RPMI8226 (cell line): ENCODE measurements at places on chromosomes 1 and 21.

GRCh38 chr1:72946903-72947499, 664.7 kb upstream of the NEGR1 start:
- peak; percentile 19 for DNase-seq

GRCh38 chr1:115215703-115216521, 122.1 kb downstream of the NGF start:
- DNase-seq = no peak

GRCh38 chr21:41211060-41211805, 43.3 kb downstream of the BACE2 start:
- no peak for DNase-seq

- DNase-seq = no peak
Observed at GRCh38 chr1:119935373-119935772, 39.1 kb upstream of the ADAM30 start.

- DNase-seq = no peak
Observed at GRCh38 chr1:156632355-156632754, 9.6 kb upstream of the BCAN start.

- DNase-seq = no peak
Observed at GRCh38 chr1:224357626-224358124, 996 bp downstream of the CNIH4 start.

GRCh38 chr1:118970451-118970850, 17.7 kb downstream of the TBX15 start:
- peak; percentile 31 for DNase-seq

DNA sequence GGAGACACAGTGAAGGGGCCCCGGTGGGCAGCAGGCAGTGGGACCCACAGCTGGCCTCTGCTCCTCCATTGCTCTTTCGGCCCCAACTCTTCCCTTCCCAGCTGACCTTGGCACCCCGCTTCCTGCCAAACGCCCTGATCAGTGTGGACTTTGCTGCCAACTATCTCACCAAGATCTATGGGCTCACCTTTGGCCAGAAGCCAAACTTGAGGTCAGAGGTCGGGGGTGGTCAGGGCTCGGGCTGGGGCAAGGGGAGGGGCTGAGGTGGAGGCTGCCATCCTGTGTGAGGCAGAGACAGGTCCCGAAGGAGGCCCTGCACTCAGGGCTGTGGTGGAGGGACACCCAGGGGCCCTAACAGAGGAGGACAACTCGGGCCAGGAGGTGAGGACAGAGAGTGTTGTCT, 13.7 kb downstream of the PODN start:
- DNase-seq = peak; percentile 39

- DNase-seq = no peak
Observed at GRCh38 chr21:27298465-27298864, 331.6 kb upstream of the ADAMTS5 start.
